Cerebellar cortex (tissue), 1 donor: ENCODE measurements at places on chromosomes 6 and 20.
A peak's percentile ranks its signal among the peaks of the same experiment; 100 is the strongest.

DNA sequence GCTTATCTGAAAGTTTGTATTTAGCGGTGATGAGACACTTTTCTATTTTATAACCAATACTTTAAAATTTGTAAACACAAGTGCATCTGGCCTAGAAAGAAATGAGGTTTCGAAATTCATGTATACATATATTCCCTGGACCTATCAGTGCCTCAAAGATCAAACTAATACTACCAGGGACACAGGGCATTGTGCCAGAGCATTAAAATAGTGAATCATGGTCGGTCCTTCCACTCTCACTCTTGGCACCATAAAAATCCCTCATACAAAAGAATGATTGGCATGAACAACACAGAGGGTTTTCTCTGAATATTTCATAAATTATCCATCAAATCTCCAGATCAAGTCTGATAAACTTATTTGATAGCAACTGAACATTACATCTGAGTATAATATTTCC lies 62.0 kb downstream of the MMUT start:
- DNase-seq: no peak

- DNase-seq: no peak
Measured at GRCh38 chr6:3455569-3456394, 1.1 kb downstream of the SLC22A23 start.

- DNase-seq: no peak
Measured at GRCh38 chr6:29864037-29864810, 36.6 kb downstream of the HLA-G start.

DNA sequence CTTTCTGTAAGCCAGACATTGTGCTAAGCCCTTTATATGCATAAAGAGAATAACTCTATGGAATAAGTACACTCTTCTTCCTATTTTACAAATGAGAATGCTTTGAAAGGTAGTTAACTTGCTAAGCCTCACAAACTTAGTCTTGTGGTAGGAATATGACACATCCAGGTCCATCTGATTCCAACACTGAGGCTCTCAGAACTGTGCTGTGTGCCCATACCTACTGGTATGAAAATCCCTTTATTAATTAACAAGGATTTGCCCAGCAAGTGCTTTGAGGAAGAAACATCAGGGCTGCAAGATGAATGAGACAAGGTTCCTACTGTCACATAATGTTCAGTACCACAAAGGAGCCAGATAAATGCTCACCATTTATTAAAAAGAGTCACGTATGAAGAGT lies 122.6 kb downstream of the TNFRSF21 start:
- DNase-seq: no peak

- no peak for DNase-seq
Measured at GRCh38 chr6:157455731-157456523, 74.9 kb downstream of the ZDHHC14 start.

DNA sequence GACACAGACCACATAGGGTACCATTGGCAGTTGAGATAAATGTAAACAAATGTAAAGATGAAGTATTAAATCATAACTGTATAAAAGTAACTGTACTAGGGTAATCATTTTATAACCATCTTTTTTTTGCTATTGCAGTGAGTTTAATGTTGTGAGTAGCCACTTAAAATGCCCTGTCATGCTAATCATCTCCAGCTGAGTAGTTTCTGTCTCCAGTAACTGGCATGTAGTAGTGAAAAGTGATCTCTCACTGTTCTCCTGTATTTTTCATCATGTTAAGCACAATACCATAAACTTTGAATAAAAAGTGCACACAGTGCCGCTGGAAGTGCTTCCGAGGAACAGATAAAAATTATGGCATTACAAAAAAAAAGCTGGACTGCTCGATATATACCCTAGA lies 45.0 kb upstream of the OPRM1 start:
- no peak for DNase-seq

GRCh38 chr6:62285612-62286469 lies at the start of gene KHDRBS2:
Gene KHDRBS2, minus strand, starts transcription at chr6:62286225.
- peak; percentile 11 for DNase-seq

DNA sequence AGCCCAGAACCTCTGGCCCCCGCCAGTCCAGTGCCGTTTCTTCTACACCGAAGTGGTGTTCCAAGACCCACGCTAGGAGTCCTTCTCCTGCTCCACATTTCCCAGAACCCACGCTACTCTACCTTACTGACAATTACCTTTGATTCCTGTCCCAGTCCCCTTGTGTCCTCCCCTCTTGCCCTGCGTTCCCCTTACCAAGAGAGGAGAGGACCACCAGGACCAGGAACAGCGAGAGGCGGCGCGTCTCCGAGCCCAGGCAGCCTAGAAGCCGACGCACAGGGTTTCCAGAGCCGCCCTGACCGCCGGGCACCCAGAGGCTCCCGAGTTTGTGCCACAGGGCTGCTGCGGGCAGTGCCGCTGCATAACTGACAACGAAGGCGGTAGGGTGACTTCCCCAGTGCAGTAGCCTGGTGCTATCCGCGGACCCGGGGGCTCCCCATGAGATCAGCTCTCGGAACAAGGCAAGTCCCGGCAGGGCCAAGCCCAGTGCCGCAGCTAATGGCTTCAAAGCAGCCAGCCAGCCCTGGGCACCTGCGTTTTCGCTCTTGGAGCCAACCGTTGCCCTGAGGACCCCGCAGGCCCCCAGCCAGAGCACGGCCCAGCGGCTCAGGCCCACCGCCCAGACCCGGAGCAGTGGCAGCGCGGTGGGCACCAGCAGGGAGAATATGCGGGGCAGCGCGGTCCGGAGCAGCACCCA lies 512 bp downstream of the TAP1 start:
- peak; percentile 38 for DNase-seq

- peak; percentile 57 for DNase-seq
Measured at GRCh38 chr6:107318100-107318736, 141.1 kb downstream of the PDSS2 start.

GRCh38 chr6:111823831-111824607 lies 49.2 kb downstream of the FYN start:
- no peak for DNase-seq

DNA sequence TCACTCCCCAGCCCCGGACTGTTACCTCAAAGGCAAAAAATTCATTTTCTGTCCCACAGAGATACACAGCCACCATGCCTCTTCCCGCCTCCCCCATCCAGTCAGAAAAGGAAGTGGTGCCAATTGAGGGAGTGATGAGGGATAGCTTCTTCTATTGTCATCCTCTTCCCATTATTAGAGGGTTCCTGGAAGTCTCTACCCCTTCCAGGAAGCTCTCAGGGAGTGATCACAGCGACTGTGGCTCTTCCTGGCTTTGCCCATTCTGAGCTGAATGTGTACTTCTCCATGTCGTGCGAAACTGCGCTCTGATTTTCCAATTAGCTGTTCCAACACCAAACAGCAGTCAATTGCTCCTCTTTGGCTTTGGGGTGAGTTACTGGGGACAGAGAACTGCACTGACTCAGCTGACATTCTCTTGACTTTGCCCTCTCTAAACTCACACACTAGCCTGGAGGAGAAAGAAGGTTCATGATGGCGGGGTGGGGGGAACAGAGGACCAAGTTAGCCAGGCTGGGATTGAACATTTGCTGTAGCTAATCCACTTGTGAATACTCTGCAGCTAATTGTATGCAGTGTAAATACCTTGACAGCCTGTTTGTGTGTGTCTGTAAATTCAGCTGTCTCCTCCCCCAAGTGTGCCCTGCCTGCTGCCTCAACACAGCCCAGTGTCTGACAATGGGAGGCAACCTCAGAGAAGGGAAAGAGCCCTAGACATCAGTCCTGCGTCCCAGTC lies 2.4 kb upstream of the MDGA1 start:
- no peak for DNase-seq

- DNase-seq: no peak
Measured at GRCh38 chr6:73024598-73024997, 200.7 kb downstream of the KHDC1L start.

DNA sequence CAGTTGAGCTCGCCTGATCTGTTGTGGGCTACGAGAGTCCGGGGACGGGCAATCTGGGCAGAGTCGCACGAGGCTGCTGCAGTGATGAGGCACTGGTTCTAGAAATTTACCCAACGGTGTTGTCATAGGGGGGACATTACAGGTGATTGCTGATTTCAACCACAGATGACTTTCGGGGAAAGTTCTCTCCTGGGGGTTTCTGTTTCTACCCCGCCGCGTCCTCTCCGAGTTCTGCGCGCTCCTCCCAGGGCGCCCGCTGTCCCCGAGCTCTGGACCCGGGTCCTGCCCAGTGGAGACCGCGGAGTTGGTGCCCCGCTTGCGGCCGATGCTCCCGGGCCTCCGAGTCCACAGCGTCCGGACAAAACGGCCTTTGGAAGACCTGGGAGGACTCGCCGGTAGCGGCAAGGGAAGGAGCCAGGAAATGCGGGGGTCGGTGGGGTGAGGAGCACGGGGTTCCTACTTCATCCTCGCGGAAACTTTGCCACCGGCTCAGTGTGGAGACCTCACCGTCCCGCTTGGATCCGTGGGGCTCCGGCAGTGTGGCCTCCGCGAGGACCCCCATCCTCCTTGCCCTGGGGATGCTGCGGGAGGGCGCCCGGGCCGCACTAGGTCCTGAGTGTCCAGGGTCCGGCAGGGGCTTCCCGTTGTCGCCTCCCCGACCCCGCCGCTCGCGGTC lies 12.3 kb upstream of the RAET1L start:
- DNase-seq: no peak

DNA sequence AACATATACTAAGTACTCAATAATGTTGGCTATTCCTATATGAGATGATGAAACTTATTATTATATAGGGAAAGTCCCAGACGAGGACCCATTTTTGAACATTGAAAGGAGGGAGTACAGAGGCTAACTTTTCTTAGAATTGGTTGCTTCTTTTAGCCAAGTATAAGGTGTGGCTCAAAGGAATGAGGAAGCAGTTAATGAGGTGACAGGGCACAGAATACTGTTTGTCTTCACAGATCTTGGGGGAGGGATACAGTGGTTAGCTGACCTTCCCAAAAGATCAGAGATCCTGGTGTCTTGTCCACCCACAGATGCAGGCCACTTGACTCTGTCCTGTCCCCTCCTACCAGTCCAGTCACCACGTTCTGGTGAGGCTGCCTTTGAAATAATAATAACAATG lies 67.8 kb upstream of the EPB41L1 start:
- DNase-seq: no peak

- DNase-seq: peak; percentile 1
Measured at GRCh38 chr20:7161690-7162089, 394.2 kb downstream of the BMP2 start.

DNA sequence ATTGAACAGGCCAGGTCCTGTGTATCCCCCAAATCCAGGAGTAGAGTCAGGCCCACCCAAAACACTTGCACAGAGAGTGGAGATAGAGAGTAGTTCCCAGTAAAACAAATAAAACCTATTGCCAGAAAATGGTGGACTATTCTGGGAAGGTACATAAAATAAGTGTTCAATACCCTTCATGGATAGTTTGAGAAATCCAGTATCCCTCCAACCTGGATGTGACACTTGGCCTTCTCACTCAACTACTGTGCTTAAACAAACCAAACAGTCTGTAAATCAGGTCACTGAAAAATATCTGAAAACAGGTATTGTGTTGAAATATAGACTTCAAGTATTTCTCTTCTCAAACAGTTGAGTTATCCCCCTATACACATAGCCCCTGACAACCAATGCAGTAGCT lies 161.6 kb upstream of the COL21A1 start:
- no peak for DNase-seq

GRCh38 chr6:101517632-101518031 lies 124.1 kb downstream of the GRIK2 start:
- DNase-seq: no peak

GRCh38 chr20:6231556-6231955 lies 108.7 kb upstream of the FERMT1 start:
- no peak for DNase-seq

DNA sequence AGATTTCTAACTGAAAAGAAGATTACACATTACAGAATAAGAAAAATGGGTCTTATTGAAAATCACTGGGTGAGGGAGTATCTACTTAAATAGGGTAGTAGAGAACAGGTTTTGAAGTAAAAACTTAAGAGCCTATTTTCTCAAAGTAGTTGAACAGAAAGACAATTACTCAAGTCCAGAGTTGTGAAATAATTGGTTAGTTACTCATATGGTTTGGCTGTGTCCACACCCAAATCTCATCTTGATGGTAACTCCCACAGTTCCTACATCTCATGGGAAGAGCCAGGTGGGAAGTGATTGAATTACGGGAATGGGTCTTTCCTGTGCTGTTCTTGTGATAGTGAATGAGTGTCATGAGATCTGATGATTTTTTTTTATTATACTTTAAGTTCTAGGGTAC lies 1035.3 kb upstream of the GJE1 start:
- no peak for DNase-seq

DNA sequence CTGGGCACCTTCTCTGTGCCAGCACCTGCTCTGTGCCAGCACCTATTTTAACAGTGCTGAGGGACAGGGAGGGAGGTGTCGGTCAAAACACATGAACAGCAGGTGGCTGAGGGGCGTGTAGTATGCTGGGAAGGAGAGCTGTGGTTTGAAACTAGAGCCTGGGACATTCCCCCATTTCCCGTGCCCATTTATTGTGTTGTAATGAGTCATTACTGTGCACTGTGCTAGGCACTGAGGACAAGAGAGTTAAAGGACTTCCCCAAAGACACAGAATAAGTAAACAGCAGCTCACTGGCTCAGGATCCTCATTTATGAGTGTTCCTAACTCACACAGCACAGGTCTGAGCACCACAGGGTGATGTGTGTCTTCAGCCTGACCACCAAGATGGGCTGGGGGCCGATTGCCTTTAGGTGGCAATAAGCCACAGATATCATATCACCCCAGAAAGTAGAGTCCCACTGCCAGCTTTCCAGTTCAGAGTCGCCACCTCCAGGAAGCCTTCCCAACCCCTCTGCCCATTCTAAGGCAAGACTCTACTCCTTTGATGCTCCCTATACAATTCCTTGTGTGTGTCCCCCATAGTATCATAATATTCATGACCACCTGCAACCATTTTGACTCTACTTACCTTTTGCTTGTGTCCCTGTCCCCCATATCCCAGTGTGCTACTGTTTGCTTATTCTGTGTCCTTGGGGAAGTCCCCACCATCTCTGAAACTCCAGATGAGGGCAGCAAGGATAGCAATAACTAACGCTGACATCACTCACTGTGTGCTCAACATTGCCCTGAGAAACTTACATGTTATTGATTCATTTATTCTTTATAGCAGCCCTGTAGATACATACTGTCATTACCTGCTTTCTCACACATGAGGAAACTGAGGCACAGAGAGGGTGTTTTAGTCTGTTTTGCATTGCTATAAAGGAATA lies 87.3 kb downstream of the TOX2 start:
- no peak for DNase-seq

- DNase-seq: no peak
Measured at GRCh38 chr20:62141397-62142251, 1.6 kb downstream of the PSMA7 start.

- no peak for DNase-seq
Measured at GRCh38 chr6:53481323-53481722, 63.6 kb downstream of the GCLC start.
